Daoy (cell line): ENCODE measurements at places on chromosomes 4 and X. TPM values are rescaled to one million over a fixed set of nuclear protein-coding genes. Genes with fewer than 3 reads are reported as not detected.

GRCh38 chr4:87679449-87680169 is 29.5 kb downstream of the DMP1 start:
- peak; percentile 48 for DNase-seq

GRCh38 chrX:154733066-154733425 is 17.8 kb downstream of the GAB3 start:
- no peak for DNase-seq

Gene SLC2A9
- 1.2 TPM in 1 of 2 replicates, not detected in the other for total RNA-seq

Gene SCML2
- total RNA-seq: 4.5 and 5.0 TPM in 2 replicates

Gene GAK
- 61.6 and 71.9 TPM in 2 replicates for total RNA-seq
